ENCODE measurements at places on chromosomes 3 and 15.
A peak's percentile ranks its signal among the peaks of the same experiment; 100 is the strongest.

GRCh38 chr15:56732135-56732885 lies 999 bp downstream of the ZNF280D start:
- H3K4me1 ChIP-seq = peaks cover 23% of the 10 kb centered on the region
- H3K36me3 ChIP-seq = no peaks in the 10 kb centered on the region
- no peaks in the 10 kb centered on the region for H3K27me3 ChIP-seq
- peak overlapping the region; percentile 80 for H3K27ac ChIP-seq
- peak overlapping the region; percentile 86 for H3K4me3 ChIP-seq
- no peak for DNase-seq

DNA sequence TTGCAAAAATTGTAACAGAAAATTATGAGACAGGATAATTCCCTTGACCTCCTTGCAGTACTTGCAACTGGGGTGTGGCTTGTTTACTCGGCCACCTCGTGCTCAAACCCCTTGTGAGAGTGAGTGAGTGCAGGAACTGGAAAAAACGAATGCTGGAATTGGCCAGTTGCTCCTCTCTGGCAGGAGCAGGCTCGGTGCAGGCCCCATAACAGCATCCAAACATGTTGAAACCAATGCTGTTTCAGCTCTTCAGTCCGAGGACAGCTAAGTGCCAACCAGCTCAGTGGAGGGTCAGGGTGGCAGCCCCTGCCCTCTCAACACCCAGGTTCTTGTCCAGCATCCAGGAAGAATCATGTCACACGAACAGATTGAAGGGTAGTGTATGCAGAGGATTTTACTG lies 36.9 kb downstream of the METTL6 start:
- no peaks in the 10 kb centered on the region for H3K36me3 ChIP-seq
- H3K4me3 ChIP-seq = no peak overlapping the region
- no peak for DNase-seq
- no peaks in the 10 kb centered on the region for H3K27me3 ChIP-seq
- H3K4me1 ChIP-seq = no peaks in the 10 kb centered on the region

- no peak overlapping the region for H3K27ac ChIP-seq
- no peak overlapping the region for H3K4me3 ChIP-seq
- H3K27me3 ChIP-seq = no peaks in the 10 kb centered on the region
- no peak for DNase-seq
- H3K4me1 ChIP-seq = no peaks in the 10 kb centered on the region
Measured at GRCh38 chr15:94272251-94272898, 41.0 kb downstream of the MCTP2 start.

- no peak overlapping the region for H3K4me3 ChIP-seq
- no peaks in the 10 kb centered on the region for H3K36me3 ChIP-seq
- H3K27ac ChIP-seq = no peak overlapping the region
- no peak for DNase-seq
- H3K27me3 ChIP-seq = no peaks in the 10 kb centered on the region
Measured at GRCh38 chr15:41888662-41889253, 5.1 kb downstream of the SPTBN5 start.

DNA sequence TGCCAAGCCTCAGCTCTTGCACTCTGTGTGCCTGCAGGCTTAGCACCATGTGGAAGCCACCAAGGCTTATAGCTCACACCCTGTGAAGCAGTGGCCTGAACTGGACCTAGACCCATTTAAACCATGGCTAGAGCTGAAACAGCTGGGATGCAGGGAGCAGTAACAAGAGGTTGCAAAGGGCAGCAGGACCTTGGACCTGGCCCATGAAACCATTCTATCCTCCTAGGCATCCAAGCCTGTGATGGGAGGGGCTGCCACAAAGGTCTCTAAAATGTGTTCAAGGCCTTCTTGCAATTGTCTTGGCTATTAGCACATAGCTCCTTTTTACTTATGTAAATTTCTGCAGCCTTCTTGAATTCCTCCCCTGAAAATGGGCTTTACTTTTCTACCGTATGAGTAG lies 57.9 kb upstream of the NPAP1 start:
- no peaks in the 10 kb centered on the region for H3K36me3 ChIP-seq
- no peak overlapping the region for H3K27ac ChIP-seq
- no peak for DNase-seq

- H3K4me3 ChIP-seq = no peak overlapping the region
- peaks cover 56% of the 10 kb centered on the region for H3K4me1 ChIP-seq
- no peak for DNase-seq
- H3K27me3 ChIP-seq = no peaks in the 10 kb centered on the region
- no peaks in the 10 kb centered on the region for H3K36me3 ChIP-seq
Measured at GRCh38 chr3:4985330-4986174, 6.3 kb downstream of the BHLHE40 start.

- peak; percentile 20 for DNase-seq
- H3K27ac ChIP-seq = no peak overlapping the region
- H3K4me1 ChIP-seq = no peaks in the 10 kb centered on the region
- no peaks in the 10 kb centered on the region for H3K27me3 ChIP-seq
Measured at GRCh38 chr3:132180337-132180791, 136.8 kb upstream of the ACP3 start.

GRCh38 chr15:92638709-92639365 lies 16.7 kb downstream of the FAM174B start:
- no peak overlapping the region for H3K27ac ChIP-seq
- H3K4me3 ChIP-seq = no peak overlapping the region
- DNase-seq = no peak
- no peaks in the 10 kb centered on the region for H3K4me1 ChIP-seq
- no peaks in the 10 kb centered on the region for H3K27me3 ChIP-seq

- H3K4me3 ChIP-seq = no peak overlapping the region
- no peak overlapping the region for H3K27ac ChIP-seq
- no peaks in the 10 kb centered on the region for H3K4me1 ChIP-seq
- no peaks in the 10 kb centered on the region for H3K36me3 ChIP-seq
- DNase-seq = no peak
Measured at GRCh38 chr3:138112362-138112761, 3.0 kb downstream of the DZIP1L start.

GRCh38 chr3:42061713-42062380 lies 29.3 kb upstream of the TRAK1 start:
- no peaks in the 10 kb centered on the region for H3K4me1 ChIP-seq
- no peak overlapping the region for H3K4me3 ChIP-seq
- no peaks in the 10 kb centered on the region for H3K27me3 ChIP-seq

GRCh38 chr3:151687076-151687475 lies 46.7 kb upstream of the AADACL2 start:
- no peaks in the 10 kb centered on the region for H3K4me1 ChIP-seq
- no peak overlapping the region for H3K4me3 ChIP-seq
- no peaks in the 10 kb centered on the region for H3K27me3 ChIP-seq
